ENCODE measurements at places on chromosomes 12 and 14.

DNA sequence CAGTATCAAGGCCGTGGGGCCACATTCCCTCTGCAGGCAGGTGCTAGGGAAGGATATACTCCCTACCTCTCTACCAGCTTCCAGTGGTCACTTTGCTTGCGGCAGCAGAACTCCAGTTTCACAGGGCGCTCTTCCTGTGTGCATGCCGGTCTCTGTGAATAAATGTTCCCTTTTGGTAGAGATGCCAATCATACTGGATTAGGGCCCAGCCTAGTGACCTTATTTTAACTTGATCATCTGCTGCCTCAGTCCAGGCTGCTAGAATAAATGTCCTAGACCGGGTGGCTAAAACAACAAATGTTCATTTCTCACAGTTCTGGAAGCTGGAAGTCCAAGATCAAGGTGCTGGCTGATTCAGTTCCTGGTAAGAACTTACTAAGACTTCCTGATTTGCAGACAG lies 198.8 kb upstream of the TMEM132C start:
- DNase-seq: no peak

- no peak for DNase-seq
These were observed 28.6 kb downstream of the FIGNL2 start for GRCh38 chr12:51819736-51820525.

- no peak for DNase-seq
These were observed 4.3 kb downstream of the TINF2 start for GRCh38 chr14:24238123-24238522.

GRCh38 chr12:96219700-96220206 lies 25.6 kb downstream of the ELK3 start:
- DNase-seq: no peak

DNA sequence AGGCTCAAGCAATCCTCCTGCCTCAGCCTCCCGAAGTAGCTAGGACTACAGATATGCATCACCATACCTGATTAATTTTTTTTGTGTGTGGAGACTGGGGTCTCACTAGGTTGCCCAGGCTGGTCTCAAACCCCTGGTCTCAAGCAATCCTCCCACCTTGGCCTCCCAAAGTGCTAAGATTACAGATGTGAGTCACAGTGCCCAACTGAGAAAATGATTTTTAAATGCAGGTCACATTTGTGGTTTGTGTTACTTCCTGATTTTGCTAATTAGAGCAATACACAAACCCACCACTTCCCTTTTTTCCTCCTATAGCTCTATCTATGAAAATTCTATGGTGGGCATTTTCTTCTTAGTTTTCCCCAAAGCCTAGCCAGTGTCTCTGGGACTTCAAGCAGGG lies 45.5 kb upstream of the TMEM263 start:
- no peak for DNase-seq

GRCh38 chr14:28879573-28879996 lies 113.0 kb downstream of the FOXG1 start:
- no peak for DNase-seq

DNA sequence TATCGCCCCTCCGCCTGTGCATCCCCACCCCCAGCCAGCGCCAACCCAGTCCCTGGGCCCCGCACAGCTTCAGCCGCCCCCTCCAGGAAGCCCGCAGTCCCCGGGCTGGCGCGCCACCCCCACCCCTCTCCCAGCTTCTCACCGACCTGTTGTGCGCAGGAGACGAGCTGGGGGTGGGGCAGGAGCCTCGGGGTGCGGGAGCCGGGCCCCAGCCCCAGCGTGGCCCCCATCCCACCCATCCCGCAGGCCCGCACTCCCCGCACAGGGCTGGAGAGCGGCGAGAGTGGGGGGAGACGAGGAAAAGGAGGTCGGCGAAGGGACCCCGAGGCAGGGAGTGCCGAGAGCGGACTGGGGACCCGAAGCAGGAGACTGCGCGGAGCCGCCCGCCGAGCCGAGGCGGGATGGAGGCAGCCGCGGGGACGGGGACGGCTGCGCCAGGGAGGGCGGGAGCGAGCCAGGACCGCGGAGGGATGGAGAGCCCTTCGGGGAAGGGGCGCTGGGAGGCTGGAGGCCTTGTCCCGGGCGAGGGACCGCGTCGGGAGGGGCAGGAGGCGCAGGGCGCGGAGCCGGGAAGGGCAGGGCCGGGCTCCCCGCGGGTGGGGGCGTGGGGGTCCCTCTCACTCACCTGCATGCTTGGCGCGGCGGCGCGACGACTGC lies 498 bp downstream of the PIANP start:
- DNase-seq: no peak

DNA sequence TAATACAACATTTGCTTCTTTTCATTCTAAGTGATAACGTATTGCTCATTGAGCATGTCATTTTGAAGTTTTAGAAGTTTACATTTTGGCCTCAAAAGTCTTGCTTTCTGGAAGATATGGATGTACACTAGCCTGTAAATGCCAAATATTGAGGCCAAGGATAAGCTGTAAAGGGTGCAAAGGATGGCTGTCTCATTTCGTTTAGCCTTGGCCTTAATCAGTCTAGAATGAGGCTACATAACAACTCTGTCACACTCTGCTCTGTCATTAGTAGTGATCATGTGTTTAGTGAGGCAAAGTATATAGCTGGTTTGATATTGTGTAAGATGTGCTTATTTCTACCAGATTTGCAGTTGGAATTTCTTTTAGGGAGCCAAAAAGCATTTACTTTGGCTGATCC lies 344.5 kb downstream of the TMTC2 start:
- DNase-seq: no peak
